ENCODE measurements at places on chromosomes 6 and 20.

GRCh38 chr6:1577896-1578745, 31.6 kb upstream of the FOXC1 start:
- no peak for DNase-seq

- DNase-seq: no peak
Measured at GRCh38 chr6:143205131-143205535, 144.4 kb downstream of the AIG1 start.

DNA sequence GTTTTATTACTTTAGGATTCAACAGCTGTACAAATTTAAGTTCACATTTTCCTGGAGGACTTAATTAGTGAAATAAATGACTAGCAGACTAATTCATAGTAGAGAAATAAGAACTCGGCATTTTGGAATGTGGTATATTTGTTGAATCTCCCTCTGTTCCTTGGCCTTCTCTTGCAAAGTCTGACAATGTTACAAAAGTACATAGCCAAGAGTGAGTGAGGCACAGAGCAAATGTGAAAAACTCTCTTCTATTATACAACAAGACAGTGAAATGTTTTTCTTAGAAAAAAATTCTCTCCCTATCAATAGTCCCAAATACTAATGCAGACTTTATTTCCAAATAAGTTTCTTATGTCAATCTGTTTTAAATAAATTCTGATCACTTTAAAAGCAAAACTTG, 44.2 kb upstream of the TCF21 start:
- DNase-seq: no peak

DNA sequence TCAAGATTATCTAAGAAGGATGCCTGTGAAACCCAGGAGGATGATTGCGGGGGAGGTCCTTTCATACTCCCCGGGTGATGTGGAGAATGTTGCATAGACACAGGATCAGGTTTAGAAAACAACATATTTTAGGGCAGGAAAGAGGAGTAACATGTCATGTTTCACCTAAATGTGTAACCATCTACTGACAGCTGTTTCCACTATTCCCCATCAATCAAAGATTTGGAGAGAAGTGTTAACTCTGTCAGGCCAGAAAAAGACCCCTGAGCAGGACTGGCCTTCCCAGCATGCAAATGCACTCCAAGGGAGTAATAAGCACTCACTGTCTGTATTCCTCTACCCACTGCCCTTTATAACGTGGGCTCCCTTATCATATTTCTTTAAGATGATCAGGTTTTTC, 148.0 kb upstream of the KCNK16 start:
- no peak for DNase-seq

- no peak for DNase-seq
Measured at GRCh38 chr20:50903353-50904051, 27.7 kb downstream of the ADNP start.

DNA sequence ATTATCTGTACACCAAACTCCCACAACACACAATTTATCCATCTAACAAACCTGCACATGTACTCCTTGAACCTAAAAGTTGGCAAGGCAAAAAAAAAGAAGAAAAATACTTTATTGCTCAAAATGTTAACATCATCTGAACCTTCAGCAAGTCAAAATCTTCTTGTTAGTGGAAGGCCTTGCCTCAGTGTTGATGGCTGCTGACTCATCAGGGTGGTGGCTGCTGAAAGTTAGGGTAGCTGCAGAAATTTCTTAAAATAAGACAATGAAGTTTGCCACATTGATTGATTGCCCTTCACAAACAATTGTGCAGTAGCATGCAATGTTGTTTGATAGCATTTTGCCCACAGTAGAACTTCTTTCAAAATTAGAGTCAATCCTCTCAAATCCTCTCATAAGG, 2.7 kb upstream of the WFDC11 start:
- no peak for DNase-seq

GRCh38 chr20:63116412-63117106, 99.4 kb downstream of the YTHDF1 start:
- DNase-seq: no peak

All from DMS53 (cell line).